Activated CD4-positive, alpha-beta T cell treated with anti-CD3 and anti-CD28 coated beads, Interleukin-2, amount 50 U/mL, for 16 hours (primary cell): ENCODE measurements at places on chromosomes 12 and 14.
A peak's percentile ranks its signal among the peaks of the same experiment; 100 is the strongest.

DNA sequence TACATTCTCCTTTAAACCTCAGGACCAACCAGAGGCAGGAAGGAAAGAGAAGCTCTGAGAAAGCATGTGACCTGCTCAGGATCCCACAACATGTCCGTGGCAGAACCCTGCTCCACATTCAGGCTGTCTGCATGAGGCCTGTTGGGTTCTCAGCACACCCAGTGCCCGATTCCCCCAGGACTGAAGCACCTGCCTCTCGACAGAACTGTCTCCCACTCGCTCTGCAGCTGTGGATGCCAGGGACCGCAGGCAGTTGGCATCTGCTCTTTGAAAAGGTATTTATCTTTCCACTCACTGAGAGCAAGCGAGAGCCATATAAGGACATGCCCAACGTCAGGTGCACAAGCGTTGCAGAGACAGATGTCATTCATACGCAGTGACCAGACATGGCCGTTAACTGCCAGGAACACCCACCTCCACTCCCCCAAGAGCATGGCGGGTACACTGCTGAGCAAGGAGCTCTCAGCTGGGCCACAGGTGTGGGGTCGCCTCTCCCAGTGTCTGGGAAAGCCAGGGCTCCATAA is 18.9 kb downstream of the PITPNM2 start:
- DNase-seq, result no peak

DNA sequence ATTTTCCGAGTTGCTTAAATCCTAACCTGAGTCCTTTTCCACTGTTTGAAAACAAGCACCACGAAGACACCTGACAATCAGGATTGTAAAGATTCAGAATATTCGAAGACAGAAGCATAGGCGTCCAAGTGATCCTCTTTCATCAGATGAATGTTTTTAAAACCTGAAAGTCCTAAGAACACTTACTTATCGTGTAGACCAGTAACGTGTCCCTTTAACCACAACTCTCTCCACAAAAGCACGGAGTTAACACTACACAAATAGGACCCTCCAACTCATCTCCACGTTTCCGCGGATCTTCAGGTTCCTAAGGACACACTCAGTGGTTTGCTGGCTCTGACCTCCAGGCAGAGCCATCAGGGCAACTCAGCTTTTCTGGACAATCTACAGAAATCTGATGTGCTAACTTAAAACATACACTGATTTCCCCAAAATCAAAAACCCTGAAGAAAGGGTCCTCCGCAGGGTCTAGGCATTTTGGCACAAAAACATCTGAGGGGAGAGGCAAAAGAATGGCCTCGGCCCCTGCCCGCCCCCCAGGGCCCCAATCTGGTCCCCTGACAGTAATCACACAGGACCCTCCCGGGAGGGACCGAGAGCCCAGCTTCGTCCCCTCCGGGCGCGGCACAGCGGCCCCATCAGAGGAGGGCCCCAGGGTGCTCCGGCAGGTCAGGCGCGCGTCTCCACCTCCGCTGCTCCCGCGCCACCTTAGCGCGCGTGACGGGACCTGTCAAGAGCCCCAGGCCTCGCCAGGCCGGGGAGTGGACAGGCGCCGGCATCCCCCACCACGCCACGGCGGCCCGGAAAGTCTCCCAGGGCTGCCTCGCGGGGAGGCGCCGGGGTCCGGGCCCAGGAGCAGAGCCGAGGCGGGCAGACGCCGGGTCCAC is 925 bp downstream of the DICER1 start:
- DNase-seq, result no peak

DNA sequence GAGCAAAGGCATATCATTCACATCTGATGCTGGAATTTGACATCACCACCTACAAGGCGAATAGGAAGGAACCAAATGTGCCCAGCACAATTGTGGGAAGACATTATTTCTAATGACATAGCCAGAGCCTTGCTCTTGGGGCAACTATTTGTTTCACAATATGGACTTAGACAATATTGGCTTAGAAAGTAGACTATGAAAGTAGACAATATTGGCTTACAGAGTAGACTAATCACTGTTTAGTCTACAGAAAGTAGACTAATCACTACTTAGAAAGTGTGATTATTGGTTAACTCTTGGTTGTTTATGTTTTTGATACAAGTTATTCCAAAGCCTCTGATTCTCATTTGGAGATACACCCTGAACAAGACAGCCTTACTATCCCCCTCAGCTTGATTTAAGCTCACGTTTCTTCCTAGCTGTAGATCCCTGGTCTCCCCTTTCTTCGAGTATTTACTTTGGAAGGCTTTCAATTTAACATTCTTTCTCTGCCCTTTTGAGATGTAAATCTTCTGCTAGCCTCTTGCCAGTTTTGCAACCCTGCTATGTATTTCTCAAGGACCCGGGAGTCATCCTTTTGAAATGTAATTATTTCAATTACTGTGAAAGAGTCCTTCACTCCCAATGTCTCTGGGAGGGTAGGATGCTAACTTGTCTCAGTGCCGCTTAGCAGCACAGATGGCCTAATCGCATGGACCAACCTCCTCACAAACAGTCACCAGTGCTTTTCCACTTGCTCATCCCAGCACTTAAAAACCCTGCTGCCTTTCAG is 843.2 kb downstream of the GALC start:
- no peak for DNase-seq

DNA sequence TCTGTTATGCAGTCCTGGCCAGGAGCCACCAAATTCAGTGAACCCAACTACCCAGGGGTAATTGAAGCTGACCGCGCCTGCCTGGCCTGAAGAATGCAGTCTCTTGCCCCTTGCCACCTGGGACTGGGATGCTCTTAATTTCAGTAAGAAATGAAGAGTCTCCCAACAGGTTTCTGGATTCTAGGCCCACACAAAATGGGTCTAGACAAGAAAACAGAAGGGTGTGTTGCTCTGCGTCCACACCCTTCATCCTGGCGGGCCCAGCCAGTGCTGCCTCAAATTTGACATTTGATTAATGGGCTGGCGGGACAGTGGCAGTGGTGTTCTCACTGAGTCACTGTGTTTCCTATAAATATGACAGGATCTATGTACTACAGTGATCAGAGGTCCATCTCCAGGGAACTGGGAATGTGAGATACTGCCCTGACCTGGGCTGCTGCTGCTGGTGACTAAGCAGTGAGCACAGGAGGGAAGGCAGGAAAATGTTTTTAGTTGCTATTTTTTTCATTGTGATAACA is 6.5 kb downstream of the TMEM253 start:
- no peak for DNase-seq

DNA sequence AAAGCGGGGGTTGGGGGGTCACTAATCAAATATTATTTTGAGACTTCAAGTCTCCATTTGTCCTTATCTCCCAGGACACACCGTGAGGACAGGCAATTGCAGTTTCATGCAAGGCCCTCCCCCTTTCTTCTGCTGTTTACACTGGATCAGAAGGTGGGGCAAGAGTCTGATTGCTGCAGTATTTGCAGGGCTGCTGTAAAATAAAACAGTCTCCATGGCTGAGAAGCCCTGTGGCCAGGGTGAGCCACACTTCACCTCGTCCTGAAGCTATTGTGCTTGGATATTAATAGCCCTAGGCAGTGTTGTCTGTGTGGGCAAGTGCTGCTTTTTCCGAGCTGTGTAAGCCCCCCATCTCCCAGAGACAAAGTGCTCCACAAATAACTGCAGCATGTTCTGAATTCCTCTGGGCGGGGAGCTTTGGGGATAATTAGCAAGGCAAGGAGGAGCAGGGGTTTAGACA is 187.4 kb upstream of the NTF3 start:
- DNase-seq, result no peak

DNA sequence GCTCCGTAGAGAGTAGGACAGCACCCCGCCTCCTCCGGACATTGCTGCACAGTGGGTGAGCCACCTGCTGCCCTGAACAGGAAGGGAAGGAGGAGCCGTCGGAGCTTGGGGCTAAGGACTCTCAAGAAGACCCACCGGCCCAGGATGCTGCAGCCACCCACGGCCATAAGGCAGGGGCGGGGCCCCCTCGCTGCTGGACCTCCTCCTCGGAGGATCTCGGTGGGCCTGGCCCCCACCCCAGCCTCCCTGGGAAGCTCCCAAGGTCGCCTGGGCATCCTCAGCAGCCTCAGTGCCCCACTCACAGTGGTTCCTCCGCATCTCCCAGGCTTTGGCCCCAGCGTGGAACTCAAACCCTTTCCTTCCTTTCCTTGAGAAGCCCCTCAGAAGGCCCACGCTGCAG is 68.6 kb upstream of the DIO3 start:
- DNase-seq, result no peak

DNA sequence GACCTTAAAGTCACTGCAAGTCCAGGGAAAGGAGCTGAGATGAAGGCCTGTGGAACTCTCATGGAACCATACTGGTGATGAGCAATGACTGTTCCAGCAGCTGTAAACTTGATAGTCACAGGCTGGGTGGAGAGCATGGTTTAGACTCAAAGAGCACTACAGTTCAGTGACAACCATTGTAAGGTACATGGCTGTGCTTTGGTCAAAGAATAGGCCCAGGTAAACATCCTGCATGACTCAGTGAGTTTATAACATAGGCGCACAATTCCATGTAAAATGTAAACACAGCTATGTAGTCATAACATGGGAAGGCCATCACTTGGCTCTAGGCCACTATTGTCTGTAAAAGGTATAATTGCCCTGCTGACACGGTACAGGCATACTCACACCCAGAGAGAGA is 119.3 kb upstream of the FSCB start:
- no peak for DNase-seq

- DNase-seq, result peak; percentile 2
Measured at GRCh38 chr12:81450920-81451739, 308.0 kb downstream of the PPFIA2 start.

DNA sequence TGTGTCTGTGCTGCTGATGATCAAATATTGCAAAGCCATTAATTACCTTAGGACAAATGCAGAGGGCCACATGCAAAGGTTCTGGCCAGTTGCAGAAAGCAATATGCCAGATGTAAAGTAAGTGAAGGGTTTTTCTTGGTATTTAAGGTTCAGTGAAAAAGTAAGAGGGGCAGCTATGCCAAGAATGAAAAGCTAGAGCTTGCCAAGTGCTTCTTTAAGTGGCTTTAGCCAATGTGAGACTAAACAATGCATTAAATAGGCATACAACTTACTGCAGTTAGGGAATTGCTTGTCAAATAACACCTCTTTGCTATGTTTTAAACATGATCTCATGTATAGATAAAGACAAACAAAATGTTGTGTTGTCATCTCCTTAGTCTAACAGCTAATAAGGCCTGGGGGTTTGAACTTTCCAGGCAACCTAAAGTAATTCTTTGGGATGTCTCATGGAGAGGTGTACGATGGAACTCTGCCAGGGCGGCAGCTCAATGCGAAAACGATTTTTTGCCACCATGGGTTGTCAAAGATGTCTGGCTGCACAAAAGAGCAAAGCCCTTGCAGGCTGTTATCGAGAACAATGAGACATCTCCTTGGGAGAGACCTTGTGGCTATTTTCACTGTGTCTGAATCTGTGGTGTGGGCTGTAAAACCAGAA is 12.0 kb downstream of the IGF1 start:
- no peak for DNase-seq

DNA sequence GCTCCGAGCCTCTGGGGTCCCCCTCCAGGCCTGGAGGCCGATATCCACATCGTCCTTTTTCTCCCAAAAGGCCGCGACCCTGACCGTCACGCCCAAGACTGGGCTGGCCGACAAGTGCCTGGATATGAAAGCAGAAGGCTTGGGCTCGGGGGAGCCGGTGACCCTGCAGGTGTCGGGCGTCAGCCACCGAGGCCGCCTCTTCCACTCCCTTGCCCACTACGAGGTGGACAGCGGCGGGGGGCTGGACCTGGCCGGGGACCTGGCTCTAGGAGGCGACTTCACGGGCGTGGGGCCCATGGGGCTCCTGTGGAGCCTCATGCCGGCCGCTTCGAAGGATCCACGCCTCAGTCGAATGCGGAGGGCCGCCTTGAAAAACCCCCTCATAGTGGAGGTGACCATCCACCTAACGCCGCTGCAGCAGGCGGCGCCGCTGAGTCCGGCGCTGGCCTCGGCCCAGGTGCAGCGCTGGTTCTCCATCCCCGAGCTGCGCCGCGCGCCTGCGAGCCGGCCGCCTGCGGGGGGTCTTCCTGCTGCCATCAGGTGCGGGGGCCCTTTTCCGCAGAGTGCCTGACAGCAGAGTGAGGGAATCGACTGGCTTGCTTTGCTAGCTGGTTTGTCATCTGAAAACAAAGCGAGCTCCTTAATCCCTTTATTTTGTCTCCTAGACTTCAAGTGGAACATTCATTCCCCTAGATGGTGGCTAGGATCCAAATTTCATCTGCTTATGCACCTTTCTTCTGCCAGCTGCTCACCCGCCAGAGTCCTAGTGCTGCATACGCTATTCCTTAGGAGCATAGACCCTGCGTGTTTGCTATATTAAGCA is 10.6 kb upstream of the DNAL1 start:
- DNase-seq, result no peak

DNA sequence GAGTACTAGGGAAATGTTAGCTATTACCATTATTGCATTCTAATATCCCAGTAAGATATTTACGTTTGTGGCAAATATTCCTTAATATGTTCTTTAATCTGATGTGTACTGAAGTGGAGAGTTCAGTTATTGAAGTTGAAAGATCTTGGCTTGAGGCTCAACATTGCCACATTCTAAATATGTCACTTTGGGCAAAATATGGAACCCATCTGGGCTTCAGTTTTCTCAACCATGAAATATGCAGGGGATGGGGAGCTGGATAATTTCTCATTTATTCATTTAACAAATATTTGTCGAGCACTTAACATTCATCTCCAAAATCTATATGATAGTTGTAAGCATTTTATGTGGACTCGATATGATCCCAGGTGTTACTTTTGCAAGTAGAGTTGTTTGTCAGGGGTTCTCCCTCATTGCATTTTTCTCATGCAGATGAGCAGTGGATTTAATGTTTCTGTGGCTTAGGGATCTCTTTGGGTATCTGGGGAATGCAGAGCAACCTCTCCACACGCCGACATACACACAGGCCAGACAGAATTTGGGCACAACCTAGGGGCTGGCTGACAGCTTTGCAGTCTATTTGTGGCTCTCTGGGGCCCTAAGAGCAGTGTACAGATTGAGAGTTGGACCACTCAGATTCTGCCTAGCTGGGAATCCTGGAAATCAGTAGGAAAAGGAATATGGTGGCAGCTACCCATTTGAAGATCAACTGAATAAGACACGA is 26.6 kb upstream of the APPL2 start:
- DNase-seq, result no peak

GRCh38 chr12:13444076-13444475 is 247.6 kb downstream of the EMP1 start:
- no peak for DNase-seq
